ENCODE measurements at places on chromosomes 6 and 20. TPM values are rescaled to one million over a fixed set of nuclear protein-coding genes. Genes with fewer than 3 reads are reported as not detected.

Gene SOX4
- 143 TPM for total RNA-seq

DNA sequence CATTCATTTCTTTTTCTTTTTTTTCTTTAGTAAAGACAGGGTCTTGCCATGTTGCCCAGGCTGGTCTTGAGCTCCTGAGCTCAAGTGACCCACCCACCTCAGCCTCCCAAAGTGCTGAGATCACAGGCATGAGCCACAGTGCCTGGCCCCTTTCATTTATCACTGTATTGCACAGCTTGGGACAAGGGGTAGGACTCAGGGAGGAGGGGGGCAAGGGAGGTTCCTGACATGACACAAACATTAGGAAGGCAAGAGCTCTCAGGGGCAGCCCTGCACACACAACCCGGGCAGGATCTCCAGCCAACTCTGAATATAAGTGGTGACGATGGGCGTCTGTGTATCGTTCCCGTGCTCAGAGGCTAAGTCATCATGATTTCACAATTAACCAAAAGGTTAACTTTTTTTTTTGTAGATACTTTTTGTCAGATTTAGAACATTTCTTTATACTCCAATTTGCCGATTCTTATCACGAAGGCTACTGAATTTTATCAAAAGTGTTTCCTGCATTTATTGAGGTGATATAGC is 19.9 kb downstream of the SLC2A4RG start:
- DNase-seq, result no peak

DNA sequence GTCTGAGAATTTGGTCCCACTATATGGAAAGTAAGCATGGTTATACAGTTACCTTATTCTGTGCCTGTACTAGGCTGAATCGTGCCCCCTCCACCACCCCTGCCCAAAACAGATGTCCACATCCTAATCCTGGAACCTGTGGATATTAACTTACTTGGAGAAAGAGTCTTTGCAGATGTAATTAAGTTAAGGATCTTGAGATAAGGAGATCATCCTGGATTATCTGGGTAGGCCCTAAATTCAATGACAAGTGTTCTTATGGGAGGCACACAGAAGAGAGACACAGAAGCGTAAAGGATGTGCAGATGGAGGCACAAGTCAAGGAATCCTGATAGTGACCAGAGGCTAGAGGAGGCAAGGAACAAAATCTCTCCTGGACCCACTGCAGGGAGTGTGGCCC is 116.7 kb upstream of the MAN1A1 start:
- DNase-seq, result no peak

DNA sequence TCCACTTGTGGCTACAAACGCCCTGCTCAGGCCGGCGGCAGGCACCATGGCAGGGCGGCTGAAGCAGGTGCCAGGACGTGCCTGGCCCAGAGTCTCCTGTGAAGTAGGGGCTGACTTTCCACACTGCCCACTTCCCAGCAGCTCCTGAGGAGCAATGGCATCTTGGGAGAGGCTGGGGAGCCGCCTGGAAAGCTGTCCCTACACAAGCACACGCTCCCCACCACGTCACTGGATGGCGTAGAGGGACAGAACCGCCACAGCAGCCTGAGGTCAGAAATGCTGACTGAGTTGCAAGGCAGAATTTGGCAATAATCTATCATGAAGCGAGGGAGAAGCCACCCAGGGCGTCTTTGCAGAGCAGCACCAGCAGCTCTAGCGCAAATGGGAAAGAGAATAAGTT is 86.3 kb downstream of the NINL start:
- no peak for DNase-seq

Gene PTGIS
- 2.7 TPM for total RNA-seq

DNA sequence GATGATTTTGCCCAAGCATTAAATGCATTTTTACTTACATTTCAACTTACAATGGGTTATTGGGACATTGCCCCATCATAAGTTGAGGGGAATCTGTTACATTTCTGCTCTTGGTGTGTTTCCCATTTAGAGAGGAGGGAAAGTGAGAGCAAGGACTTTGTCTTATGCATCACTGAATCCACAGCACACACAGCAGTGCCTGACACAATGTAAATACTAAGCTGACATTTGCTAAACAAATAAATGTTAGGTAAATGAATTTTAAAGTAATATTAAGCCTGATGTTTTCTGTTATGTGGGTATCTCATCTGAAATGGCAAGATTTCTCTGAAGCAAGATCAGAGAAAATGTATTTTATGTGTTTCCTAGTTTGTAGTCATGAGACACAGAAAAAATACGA is 143.6 kb upstream of the STXBP5 start:
- DNase-seq, result no peak

- no peak for DNase-seq
Measured at GRCh38 chr20:36821964-36822437, 48.4 kb upstream of the DSN1 start.

GRCh38 chr6:166903027-166903426 is 53.3 kb downstream of the RNASET2 start:
- DNase-seq, result peak; percentile 18

Gene C6orf15
- 0.62 TPM for total RNA-seq

GRCh38 chr6:145761584-145761983 is 26.3 kb upstream of the EPM2A start:
- DNase-seq, result no peak

Gene MROH8
- total RNA-seq, result 0.13 TPM

Data from kidney epithelial cell (primary cell).